ENCODE measurements at places on chromosomes 6 and 20.

DNA sequence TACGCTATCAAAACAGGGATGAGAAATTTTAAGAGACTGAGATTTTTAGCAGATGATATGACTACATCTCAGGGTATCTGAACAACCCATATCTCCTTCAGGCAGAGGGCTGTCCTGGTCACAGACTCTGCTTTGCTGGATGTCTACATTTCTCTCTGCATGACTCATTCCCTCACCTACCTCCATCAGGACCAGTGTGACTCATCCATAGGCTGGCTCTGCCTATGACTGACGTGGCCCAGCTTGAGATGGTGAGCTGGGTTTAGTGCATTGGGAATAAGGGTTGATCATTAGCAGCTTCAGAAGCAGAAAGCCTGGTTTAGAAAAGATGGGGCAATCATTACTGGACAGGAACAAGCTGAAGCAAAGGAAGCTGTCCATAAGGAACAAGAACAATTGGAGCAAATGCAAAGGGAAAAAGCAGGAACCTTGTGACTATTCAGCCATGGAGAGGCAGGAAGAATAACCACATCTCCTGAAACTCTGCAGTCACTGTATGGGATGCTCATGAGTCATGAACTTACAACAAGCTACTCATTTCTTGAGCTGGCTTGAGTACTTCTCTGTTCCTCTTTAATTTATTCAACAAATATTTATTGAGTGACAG is 86.4 kb upstream of the CBLN4 start:
- DNase-seq: peak; percentile 60

DNA sequence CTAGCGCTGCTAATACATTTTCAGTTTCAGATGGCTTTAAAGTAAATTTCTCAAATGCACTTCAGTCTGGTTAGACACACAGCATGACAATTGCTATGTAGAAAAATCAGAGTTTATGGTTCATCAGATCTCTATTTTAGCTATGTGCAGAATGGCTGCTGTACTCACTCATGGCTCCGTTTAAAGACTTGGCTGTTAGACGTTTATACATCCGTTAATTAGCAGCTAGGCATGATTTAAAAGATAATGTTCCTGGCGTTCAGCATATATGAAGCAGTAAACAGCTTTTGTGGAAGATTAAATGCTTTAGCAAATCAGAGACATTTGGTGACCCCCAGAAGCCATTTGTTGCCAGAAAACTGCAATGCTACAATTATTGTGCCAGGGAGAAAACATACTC is 350.0 kb upstream of the MANEA start:
- no peak for DNase-seq

GRCh38 chr6:142935553-142936517 is 9.1 kb downstream of the HIVEP2 start:
- no peak for DNase-seq

DNA sequence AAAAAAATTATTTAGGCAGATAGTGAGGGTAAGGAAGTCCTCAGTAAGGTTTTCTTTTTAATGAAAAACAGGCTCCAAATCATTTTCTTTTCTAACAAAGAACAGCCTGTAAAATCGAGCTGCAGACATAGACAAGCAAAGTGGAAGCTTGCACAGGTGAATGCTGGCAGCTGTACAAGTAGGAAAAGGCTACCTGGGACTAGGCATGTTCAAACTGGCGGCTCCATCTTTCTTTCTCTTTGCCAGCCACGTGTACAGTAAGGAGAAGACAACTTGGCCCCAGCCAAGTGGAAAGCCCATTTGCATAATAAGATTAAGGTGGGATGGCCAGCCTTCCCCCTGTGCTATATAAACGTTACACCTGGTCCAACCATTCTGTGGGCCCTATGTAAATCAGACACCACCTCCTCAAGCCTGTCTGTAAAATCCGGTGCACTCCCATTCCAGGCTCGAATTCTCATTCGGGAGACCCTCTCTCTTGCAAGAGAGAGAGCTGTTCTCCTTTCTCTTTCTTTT is 27.0 kb upstream of the SLC2A12 start:
- no peak for DNase-seq

DNA sequence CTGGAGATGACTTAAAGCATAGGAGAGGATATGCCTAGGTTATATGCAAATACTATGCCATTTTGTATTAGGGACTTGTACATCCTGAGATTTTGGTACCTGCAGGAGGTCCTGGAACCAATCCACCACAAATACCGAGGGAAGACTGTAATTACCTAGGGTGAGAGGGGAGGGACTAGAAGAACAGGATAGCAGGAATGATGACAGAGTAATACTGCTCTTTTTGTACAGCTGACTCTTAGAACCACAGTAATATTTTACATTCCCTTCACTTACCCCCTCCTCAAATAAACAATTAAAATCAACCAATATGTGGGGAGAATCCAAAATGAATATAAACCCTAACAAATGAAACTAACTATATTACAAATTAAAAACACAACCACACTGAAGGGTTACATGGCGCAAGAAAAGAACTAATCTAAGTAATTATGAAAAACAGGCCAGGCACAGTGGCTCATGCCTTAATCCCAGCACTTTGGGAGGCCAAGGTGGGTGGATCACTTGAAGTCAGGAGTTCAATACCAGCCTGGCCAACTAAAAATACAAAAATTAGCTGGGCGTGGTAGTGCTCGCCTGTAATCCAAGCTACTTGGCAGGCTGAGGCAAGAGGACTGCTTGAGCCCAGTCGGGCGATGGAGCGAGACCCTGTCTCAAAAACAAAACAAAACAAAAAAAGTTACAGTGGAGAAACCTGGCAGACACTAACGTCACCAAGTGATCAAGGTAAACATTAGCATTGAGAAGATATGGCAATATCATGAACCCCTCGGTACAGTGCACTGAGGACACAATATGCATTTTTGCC is 37.1 kb downstream of the MAP1LC3A start:
- DNase-seq: no peak

DNA sequence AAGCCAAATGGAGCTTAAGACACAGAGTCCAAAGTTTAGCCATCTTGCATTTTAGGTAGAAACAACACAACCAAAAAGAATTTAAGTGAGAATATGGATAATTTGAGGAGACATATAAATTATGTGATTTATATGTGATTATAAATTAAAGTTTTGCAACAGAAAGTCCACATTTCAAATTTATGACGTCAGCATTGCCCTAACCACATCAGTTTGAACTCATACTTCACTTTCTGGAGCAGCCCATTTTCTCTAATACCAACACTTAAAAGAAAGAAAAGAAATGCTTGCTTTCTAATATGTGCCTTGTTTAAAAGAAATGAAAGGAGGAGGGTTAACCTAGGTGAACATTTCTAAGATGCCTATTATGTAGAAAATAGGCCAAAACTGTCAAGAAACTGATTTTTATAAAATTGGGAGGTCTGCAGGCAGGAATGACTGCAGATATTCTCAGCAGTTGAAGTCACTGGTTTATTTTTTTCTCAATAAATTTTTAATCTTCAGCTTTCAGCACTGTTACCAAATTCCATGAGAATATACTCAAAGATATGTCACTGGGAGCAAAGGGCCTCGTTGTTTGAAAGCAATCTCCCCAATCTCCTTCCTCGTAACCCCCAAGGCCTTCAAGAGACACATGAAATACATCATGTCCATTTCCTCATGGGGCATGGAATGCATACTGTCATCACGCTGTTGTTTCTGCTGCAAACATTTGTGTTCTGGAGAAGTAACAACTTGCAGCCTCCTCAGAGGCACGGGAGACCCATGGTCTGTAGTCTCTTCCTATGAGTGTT is 137.8 kb downstream of the SOD2 start:
- DNase-seq: no peak

GRCh38 chr20:50305636-50306477 is 115.2 kb downstream of the CEBPB start:
- DNase-seq: no peak

DNA sequence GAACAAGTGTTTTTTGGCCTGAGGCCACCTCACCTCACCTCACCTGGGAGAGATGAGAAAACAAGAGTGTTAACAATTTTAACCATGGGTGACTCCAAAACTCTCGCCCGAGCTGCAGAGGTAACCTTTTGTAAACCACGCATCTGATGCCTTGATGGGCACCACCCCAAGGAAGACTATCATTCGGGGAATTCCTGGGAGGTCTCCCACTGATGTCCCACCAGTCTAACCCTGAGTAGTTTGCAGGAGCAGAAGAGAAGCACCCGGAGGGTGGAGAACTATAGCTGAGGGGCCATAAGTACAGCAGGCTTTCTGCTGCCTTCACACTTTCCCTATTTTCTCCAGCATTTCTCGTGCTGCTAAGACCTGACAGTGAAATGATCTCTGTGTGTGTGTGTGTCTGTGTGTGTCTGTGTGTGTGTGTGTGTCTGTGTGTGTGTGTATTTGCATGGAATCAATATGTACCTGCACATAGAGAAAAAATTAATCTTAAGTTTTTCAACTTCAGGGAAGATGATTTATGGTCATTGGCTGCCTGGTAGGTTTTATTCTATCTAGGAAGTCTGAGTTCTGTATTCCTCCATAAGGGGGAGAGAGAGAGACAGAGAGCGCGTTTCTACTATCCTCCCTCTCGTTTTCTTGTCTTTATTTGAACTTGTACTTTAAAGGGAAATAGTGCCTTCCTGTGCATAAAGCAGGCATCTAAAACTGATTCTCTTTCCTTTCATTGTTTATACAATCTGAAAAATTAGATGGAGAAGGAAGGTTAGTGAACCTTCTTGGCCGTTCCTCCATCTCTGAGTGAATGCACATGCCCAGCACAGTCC is 75.8 kb downstream of the CAP2 start:
- DNase-seq: no peak

GRCh38 chr6:37100745-37101144 is 69.2 kb upstream of the PIM1 start:
- DNase-seq: no peak

- DNase-seq: no peak
These were observed 6.4 kb upstream of the SLC12A5 start for GRCh38 chr20:46022411-46023147.

DNA sequence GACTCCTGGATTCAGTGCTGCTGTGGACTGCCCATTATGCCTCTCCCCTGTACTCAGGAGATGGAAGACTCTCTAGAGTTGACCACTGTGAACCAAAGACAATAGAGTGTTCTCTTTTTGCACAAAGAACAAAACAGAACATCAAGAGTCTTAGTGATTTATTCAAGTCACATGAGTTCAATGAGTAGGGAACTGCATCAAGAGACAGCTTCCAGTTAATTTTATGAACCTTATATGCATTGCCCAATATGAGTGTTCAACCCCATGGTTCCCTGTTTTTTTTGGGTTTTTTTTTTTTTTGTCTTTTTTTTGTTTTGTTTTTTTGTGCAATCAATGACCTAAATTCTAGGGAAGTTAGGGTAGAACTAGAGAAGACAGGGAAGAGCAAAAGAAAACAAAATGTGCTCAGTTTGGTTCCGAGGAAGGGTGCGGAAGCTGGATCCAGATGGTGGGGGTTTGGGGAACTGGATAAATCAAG is 224.3 kb downstream of the MAFB start:
- no peak for DNase-seq

GRCh38 chr6:11425876-11426275 is 111.7 kb upstream of the TMEM170B start:
- no peak for DNase-seq

- DNase-seq: no peak
These were observed 56.7 kb downstream of the TRIM38 start for GRCh38 chr6:26019261-26019830.

DNA sequence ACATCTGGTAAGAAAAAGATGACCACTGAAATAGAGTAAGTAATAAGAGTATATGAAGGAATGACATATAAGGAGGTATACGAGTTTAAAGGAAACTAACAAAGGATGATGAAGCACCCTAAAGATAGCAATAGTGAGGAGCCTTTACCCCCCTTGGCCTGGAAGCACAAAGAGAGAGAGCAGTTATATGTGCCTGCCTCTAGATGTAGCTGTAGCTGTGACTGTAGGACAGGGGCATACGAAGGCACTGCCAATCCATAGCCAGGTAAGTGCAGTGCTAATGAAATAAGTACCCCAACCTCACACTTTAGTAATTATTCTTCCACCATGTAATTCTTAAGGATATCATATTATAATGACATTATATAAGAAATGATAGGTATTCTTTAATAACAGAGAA is 90.1 kb upstream of the FKBP1C start:
- DNase-seq: peak; percentile 5

- DNase-seq: peak; percentile 39
These were observed 22.3 kb upstream of the BMP7 start for GRCh38 chr20:57288651-57289277.

DNA sequence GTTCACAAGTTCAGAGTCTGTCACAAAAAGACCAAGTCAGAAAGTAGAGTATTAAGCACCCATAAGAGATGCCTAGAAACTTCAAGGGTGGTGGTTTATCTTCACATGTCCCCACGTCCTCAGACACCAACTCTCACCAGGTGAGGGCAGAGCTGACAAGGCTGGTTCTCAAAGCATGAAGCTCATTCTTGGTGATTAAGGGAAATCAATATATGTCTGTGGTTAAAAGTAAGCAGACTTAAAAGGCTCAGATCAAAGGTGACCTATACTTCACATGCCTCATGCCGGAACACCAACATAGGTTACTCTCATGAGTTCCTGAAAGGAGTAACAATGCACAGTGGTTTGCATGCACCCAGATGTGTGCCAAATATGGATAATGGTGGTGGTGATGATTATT is 27.0 kb downstream of the IL17A start:
- no peak for DNase-seq

GRCh38 chr6:39724787-39725631 is at the start of gene KIF6:
Gene KIF6 (minus strand): TSS chr6:39725408. CDS start chr6:39725310, 98 bp downstream.
- DNase-seq: no peak

DNA sequence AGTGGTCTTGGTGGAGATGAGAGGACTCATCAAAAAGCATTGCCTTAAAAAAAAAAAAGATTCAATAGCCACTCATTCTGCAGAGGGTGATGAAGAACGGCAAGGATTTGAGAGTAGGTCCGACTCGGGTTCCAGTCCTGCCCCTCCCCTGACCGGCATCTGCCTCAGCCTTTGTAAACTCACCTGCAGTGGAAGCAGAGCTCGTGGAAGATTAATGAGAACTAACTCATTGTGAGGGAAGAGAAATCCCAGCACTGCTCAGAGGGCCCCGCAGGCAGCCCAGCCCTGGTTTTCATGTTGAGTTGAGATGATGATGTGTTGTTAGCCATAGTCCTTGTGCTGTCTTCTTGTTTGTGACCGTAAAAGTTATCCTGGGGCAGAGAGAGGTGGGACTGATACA is 59.4 kb downstream of the GCNT2 start:
- DNase-seq: no peak

DNA sequence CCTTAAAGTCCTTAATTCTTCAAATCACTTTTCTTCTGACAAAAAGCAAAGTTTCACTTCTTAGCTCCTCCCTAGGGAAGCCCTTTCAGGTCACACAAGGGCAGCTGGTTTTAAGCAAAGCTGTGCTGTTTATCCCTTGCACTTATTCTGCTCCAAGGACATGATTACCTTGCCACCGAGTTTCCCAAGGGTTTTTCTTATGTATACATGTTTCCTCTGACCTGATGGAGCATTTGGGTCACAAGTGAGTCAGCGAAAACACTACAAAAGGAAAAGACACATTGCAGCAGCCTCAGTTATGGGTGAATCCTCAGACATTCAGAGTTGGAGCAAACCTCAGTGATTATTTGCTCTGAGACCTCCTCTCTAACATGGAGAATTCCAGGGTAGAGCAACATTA is 26.6 kb upstream of the ILRUN start:
- peak; percentile 9 for DNase-seq
